ENCODE measurements at places on chromosomes 3 and 15. TPM values are rescaled to one million over a fixed set of nuclear protein-coding genes. Genes with fewer than 3 reads are reported as not detected.

Gene DHX36
- total RNA-seq, result 85.5 TPM

Gene ISY1
- total RNA-seq, result 69.9 TPM

Gene SEMA3F
- total RNA-seq, result 0.54 TPM

Gene ZNF501
- total RNA-seq, result 1.4 TPM

Gene COL6A5
- total RNA-seq, result not detected

Gene IMPG2
- 0.45 TPM for total RNA-seq

Gene NR2E3
- total RNA-seq, result not detected

GRCh38 chr3:47344971-47345370 is 35.9 kb upstream of the PTPN23 start:
- DNase-seq, result no peak

DNA sequence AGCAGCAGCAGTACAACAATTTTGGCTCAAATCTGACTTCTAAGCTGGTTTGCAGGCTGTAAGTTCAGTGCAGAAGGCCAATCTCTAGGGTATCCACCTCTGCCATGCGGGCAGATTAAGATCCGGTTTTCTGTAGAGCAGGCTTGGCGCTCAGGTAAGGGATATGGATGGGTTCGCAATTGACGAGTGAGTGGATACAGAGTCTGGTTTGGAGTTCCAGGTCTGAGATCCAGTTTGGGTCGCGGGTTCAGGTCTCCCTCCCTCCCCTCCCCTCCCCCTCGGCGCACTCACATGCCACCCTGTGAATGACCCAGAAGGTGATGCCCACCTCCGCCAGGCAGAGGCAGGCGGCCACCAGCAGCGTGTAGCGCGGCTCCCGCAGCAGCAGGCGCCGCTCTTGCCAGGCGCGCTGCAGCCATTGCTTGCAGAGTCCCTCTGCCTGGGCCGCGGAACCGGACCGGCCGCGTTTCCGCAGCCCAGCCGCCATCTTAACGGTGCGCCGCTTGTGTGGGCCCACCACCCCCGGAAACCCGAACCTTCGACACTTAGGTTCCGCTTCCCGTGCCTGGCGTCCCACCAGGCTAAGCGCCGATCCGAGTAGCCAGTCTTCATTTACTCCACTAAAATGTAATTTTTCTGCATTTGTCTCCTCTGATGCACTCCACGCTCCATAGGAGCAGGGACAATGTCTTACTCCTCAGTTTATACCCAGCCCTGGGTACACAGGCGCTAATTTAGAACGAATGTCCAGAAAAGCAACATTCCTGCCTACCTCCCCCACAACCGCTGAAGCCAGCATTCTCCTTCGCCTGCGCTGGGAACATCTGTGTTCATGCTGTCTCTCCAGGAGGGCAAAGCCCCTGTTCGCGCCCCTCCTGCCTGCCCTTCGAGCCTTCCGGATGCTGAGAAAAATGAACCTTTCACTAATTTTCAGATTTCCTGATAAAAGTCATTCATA is at the start of gene ALG3:
Gene ALG3, minus strand, starts transcription at position 509 of the 958 bp plus-strand sequence. Its CDS starts 22 bp downstream, at position 487.
- DNase-seq, result peak; percentile 83

DNA sequence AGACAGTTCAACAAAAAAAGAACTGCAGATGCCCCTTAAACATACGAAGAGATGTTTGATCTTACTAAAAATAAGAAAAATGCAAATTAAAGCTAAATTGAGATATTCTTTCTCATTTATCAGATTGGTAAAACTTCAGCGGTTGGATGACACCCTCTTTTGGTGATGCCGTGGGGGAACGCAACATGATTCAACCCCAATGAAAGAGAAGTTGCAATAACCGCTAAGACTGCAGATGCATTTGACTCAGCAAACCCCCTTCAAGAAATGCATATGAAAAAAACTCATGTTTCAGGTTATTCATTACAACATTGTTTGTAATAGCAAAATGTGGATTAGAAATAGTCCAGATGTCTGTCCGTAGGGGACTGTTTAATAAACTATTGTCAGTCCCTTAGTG is 3.6 kb downstream of the KLHL6 start:
- DNase-seq, result no peak

GRCh38 chr3:98612587-98612986 is 19.2 kb upstream of the CPOX start:
- DNase-seq, result no peak

DNA sequence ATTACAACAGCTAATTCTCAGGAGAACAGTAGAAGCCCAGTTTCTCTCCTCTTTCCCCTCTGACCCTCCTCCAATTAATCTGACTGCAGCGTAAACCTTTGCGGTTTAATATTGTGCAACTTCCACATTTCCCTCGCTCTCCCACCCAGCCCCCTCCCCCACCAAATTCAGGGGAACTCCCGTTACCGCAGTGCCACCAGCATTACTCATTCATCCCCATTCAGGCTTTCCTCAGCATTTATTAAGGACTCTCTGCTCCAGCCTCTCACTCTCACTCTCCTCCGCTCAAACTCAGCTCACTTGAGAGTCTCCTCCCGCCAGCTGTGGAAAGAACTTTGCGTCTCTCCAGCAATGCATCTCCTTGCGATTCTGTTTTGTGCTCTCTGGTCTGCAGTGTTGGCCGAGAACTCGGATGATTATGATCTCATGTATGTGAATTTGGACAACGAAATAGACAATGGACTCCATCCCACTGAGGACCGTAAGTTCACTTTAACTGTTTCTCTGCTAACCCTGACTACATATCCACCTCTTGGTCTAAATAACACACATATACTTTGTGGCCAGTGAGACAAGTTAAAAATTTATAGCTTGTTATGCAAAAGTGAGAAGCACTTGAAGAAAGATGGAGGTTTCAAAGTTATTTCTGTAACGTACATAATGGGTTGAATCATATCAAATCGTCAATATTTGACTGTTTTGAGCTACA is at the start of gene PTX3:
Gene PTX3, plus strand, starts transcription at position 268 of the 709 bp plus-strand sequence. Its CDS starts 84 bp downstream, at position 352.
- DNase-seq, result no peak

- no peak for DNase-seq
Observed at GRCh38 chr15:27686369-27686768, 412.7 kb downstream of the OCA2 start.

DNA sequence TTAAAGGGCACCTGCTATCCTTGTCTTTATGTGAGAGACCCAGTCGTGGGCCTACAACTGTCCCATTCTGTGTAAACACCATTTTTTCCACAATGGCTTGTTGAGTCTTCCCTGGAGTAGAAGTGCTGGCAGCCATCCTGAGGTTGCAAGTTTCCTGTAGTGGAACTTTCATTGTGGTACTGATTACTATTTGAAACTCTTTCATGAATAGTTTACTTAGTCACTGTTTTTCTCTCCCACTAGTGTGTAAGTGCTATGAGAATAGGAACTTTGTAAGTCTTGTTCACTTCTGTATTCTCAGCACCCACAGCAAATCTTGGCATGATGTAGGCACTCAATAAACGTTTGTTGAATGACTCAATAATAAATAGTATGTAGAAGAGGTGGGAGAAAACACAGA is 48.6 kb downstream of the RARB start:
- DNase-seq, result no peak

GRCh38 chr15:71571641-71572040 is 238.7 kb upstream of the NR2E3 start:
- DNase-seq, result no peak

DNA sequence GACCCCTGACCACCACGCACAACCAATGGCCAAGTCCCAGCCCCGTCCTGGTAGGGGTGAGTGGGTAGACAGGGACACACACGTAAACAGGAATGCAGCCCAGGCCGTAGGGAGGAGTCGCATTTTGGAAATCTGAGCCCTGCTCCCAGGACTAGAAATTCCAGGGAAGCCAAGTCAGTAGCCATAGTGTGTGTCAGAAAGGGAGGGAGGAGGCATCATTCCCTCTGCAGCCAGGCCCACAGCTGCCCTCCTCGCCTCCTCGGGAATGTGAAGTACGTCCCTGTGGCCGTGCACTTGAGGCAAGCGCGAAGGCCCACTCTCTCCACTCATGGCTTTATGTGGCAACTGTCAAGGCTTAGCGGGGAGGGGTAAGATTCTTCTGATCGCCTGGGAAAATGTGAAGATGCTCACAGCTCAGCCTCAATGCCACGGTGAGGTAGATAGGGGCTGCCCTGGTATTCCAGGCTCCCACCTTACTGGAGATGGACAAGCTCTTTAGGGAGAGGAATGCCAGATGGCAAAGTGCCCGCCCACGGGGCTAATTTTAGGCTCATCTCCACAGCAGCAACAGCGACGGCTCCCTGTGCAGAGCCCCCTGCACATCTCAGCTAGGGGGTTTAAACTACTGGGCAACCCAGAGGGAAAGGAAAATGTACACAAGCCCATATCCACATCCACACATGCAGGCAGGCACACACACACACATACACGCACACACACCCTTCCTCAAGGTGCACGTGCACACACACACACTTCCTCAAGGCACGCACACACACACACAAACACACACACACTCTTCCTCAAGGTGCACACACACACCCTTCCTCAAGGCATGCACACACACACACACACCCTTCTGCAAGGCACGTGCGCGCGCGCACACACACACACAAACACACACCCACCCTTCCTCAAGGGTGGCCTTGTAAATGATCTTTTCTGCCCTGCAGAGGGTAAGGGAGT is 65.5 kb downstream of the ADCY5 start:
- DNase-seq, result no peak

DNA sequence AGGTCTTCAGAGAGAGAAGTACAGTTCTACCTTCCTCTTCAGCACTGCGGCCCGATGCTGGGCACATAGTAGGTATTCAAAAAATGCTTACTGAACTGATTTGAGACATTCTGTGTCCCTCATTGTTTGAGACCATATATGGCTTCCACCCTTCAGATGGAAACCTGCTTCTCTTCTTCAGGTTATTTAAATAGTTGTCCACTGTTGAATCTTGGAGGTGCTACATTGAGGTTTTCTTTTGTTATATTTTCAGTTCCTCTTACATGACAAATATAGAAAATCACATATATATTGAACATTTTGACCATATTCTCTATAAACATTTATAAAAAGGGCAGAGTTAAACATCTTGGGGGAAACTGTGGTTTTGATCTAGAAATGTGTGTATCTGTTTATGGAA is 200.2 kb upstream of the LRRC3B start:
- no peak for DNase-seq

DNA sequence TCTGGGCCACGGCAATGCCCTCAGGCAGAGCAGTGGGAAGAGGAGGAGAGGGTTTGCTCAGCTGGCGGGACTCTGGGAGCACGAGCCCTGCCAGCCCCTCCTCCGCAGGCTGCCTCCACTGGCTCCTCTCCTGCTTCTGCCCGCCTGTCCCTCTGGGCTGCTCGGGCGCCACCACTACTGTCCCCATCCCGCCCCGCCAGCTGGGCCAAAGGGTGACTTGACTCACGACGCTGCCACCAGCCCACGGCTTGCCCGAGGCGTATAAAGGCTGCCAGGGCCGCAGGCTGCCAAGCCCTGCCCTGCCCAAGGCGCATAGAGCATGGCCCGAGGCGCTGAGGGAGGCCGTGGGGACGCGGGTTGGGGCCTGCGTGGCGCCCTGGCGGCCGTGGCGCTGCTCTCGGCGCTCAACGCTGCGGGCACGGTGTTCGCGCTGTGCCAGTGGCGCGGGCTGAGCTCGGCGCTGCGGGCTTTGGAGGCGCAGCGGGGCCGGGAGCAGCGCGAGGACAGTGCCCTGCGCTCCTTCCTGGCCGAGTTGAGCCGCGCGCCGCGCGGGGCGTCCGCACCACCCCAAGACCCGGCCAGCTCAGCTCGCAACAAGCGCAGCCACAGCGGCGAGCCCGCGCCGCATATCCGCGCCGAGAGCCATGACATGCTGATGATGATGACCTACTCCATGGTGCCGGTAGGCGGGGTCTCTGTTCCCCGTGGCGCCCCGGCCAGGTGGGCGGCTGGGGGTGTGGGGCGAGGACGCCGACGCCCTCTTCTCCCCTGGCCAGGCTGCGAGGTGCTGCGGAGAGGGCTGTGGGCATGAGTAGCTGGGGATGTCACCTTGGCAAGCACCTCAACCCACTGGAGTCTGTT is at the start of gene GLDN:
Gene GLDN, plus strand, starts transcription at position 290 of the 861 bp plus-strand sequence. Its CDS starts 30 bp downstream, at position 320.
- DNase-seq, result no peak

DNA sequence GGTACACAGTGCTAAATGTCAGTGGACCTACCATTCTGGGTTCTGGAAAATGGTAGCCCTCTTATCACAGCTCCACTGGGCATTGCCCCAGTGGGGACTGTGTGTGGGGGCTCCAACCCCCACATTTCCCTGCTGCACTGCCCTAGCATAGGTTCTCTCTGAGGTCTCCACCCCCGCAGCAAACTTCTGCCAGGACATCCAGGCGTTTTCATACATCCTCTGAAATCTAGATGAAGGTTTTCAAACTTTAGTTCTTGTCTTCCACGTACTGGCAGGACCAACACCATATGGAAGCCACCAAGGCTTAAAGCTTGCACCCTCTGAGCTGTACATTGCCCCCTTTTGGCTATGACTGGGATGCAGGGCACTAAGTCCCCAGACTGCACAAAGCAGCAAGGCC is 788.2 kb upstream of the ALCAM start:
- no peak for DNase-seq

DNA sequence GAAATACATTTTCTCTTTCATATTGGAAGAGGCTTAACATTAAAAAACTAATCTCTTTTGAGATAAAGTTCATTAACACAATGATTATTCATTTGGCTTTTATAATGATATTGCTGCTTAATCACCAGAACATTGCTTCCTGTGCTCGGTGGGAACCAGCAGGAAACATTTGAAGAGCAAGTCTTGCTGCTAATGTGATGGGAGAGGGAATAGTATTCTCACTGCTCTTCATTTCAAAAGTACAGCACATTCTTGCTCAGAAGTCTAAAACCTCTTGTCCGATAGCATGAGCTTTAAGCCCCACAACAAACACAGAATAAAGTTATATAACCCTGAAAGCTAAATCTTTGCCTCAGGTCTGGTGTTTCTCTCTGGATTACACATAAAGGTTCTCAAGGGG is 190.8 kb upstream of the CNTN4 start:
- no peak for DNase-seq

DNA sequence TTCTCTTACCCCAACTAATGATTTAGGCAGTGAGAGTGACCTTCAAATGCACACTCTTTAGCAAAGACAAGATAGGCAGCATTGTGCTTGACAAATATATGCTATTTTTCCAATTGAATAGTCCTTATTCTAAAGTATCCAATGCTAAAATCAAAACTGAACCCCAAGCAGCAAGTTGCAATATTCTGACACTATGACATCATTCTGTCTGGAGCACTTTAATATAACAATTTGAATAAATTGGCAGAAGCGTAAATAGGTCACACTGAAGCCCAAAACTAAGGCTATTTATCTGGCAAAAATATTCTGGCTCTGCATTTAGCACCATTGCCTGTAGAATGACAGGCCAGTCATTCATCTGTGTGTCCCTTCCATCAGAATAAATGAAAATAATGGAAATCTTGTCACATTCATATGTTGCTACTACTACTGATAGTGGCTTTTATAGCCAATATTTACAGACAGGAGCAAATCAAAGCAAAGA is 2.9 kb downstream of the CBLB start:
- DNase-seq, result no peak

DNA sequence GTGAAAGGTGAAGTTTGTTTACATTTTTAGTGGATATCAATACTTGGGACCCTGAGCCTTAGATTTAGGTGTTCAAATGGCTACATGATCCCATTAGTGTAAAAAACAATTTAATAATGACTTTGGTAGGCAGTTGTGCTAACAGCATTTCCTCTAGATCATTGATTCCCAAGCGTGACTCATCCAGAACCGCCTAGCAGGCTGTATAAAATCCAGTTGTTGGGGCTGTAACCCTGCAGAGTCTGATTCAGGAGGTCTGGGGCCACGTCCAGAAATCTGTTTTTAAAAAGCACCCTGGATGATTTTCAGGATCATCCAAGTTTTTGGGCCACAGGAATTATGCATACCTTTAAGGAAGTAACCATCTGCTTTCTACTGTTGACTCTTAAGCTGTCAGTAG is 156.4 kb downstream of the TP63 start:
- DNase-seq, result no peak

Data from activated naive CD4-positive, alpha-beta T cell treated with anti-CD3 and anti-CD28 coated beads, Interleukin-2, amount 50 U/mL, for 72 hours (primary cell).